ENCODE measurements at places on chromosomes 4 and X.

GRCh38 chrX:47593522-47593921 is 11.3 kb downstream of the TIMP1 start:
- DNase-seq, result no peak

GRCh38 chr4:48041535-48042137 is 25.1 kb downstream of the NIPAL1 start:
- no peak for DNase-seq

GRCh38 chrX:153818571-153819383 is 11.6 kb downstream of the PDZD4 start:
- DNase-seq, result no peak

GRCh38 chr4:168773388-168774195 is 236.5 kb downstream of the CBR4 start:
- no peak for DNase-seq

DNA sequence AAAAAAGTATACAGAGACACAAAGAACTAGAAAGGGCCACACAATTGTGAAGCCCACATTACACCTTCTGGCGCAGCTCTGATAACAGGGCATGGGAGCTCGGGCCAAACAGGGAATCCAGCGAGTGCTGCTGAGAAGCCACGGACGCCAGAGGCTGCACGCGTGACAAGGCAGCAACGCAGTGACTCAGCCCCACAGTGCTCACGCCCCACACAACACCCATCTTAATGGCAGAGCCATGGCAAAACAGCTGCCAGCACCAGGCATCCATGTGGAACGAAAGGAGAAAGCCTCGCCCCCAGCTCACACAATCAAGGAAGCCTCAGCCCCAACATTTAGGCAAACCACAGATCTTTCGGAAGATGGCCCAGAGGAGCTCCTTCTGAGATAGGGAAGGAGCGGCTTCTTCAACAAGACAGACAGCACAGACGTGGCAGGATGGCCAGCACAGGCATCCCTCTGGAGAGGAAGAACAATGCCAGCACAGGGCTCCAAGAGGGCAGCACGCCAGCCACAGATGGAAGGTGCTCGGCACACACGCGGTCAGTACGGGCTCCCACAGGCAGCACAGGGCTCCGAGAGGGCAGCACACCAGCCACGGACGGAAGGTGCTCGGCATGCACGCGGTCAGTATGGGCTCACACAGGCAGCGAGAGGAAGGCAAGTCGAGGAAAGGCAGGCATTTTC is 33.1 kb downstream of the GAK start:
- no peak for DNase-seq

DNA sequence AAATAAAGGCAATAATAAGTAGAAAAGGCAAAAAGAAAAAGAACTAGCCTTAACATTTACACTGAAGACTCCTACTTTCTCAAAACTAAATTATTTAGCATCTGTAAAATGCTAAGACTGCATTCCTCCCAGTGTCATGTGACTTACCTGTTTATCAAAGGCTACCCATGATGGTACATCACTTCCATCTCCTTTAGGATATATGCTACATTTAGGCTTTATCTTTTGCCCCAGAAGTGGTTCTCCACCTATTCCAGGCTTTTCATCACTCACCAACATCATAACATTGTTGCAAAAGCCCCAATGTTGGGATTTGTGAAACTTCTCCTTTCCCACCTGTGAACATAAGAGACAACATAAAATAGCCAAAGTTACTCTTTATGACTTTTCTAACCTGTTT is 31.1 kb downstream of the EFHC2 start:
- no peak for DNase-seq

DNA sequence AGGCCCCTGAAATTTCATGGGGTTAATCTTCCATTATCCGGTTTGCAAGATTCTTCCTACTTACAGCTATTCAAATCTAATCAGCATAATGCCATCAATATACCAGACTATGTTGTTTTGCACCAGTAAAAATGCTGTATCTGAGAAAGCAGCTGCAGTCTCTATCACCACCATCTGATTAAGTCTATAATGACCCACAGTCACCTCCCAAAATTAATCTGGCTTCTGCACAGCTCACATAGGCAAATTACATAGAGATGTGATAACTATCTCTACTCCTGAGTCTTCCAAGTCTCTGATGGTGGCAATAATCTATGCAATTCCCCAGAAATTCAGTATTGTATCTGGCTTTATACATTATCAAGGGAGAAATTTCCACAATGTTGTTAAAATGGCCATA is 113.2 kb downstream of the STPG2 start:
- DNase-seq, result no peak

- DNase-seq, result no peak
These were observed 32.0 kb upstream of the FGF16 start for GRCh38 chrX:77415161-77415560.

DNA sequence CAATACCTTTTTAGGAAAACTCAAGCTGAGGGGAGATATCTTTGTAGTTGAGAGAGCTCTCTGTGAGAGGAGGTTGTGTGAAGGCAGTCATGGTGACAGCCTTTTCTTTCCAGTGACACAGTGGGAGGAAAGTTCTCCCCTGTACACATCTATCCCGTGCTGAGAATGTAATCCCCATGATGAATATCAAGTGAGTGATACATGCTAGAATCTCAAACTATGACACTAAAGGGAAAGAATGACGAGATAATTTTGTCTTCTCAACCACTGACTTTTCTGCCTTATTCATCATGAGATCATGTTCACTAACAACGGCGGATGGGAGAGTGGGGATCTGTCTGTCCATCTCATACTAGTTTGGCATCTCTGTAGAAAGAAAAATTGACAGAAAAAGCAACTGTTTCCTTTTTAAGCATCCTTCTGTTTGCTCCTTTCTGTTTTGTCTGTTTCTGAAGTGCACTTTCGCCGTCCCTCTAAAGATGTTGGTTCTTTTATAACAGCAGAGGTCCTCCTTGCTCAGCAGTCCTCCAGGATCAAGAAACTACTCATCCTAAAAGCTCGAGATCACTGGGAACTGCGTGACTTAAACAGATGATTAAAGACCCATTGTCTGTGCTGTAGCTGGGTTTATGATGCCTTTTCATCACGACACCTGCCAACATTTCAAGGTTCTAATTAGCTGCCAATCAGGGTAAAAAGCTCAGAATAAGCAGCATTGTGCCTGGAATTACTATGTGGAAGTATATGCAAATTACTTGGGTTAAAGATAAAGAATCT is 137.6 kb downstream of the DCK start:
- no peak for DNase-seq

Measured in GM12865 (cell line).